Fibroblast of skin of back (primary cell): ENCODE measurements at places on chromosomes 16 and 17.
A peak's percentile ranks its signal among the peaks of the same experiment; 100 is the strongest.

GRCh38 chr17:8799570-8800212 is 526 bp upstream of the MFSD6L start:
- DNase-seq, result peak; percentile 7

- DNase-seq, result peak; percentile 56
Observed at GRCh38 chr16:84065536-84066132, 23.0 kb upstream of the SLC38A8 start.

GRCh38 chr16:81493755-81494433 is 49.3 kb downstream of the CMIP start:
- peak; percentile 87 for DNase-seq

GRCh38 chr16:53323924-53324323 is 110.3 kb upstream of the RBL2 start:
- no peak for DNase-seq

GRCh38 chr16:86403085-86403484 is 107.2 kb upstream of the FOXF1 start:
- no peak for DNase-seq

GRCh38 chr17:40666331-40666730 is 1.4 kb upstream of the KRT222 start:
- no peak for DNase-seq

GRCh38 chr16:3158026-3158509 is 23.2 kb downstream of the ZNF213 start:
- peak; percentile 22 for DNase-seq

GRCh38 chr16:15807603-15808009 is 49.2 kb downstream of the MYH11 start:
- DNase-seq, result peak; percentile 91
